ENCODE measurements at places on chromosomes 2 and 18.
A peak's percentile ranks its signal among the peaks of the same experiment; 100 is the strongest.

DNA sequence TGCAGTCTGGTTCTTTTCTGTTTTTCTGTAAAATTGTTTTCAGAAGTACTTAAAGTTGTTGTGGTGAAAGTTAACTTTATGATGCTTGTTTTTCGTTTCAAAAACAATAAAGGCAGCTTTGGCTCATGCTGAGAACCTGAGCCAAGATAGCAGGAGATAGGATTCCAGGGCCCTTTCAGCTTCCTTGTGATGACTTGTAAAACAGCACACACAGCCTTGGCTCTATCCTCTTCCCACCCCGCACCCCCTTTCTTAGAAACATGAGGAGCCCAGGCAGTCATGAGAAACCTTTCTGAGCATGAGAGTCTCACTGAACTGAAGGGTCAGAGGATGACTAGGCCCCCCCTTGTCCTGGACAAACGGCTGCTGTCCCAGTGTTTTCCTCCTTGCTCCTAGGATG is 12.4 kb upstream of the CHRNA1 start:
- no peak for DNase-seq

DNA sequence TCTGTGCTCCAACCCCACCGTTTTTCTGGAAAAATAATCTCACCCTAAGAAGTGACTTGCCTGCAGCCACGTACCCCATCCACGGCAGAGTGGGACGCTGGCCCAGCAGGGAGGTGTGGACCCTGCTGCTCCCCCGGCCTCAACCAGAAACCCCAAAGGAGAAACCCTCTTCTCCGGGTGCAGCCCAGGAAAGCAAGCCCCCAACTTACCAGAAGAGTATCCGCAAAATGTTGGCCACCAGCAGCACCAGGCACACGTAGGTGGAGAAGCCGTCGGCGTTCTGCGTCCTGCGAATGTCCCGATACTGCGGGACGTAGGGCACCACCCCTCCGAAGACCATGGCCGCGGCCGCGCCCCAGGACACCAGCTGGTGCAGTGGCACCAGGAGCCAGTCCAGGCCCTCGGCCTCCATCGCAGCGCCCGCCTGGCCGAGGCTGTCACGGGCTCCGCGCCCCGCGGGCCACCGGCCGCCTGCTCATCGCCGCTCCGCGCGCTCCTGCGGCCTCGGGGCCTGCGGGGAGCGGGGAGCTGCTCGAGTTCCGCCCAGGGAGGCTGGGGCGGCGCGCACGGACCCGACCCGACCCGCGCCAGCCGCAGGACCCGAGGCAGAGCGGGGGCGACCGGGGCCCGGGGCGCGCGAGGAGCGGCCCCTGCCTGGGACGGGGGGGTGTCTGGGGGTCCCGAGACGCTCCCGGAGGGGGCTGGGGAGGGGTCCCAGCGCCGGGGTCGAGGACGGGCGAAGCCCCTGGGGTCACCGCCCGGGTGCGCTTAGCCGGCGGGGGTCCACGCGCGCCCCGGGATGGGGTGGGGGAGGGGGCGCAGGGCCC is 725 bp downstream of the SLC66A2 start:
- peak; percentile 71 for DNase-seq

GRCh38 chr2:144796936-144797335 is 277.0 kb upstream of the ZEB2 start:
- no peak for DNase-seq

DNA sequence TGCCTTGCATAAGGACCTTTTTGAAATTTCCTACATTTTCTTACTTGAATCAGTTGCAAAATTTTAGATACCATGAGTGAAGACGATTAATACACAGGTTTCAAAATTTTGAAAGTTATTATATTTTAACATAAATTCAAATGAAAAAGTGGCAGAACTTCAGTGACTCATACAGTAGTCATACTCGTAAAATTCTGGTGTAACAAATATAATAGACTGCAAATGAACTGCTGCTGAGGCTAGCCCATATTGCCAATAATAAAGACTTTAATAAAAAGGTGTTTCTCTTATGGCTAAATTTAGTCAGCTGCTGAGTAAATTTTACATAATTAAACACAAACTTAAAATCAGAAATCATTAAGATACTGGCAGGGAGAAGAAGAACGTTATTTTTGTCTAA is 36.9 kb downstream of the MSH6 start:
- no peak for DNase-seq

GRCh38 chr2:241368643-241369042 is 12.6 kb downstream of the FARP2 start:
- DNase-seq: no peak

DNA sequence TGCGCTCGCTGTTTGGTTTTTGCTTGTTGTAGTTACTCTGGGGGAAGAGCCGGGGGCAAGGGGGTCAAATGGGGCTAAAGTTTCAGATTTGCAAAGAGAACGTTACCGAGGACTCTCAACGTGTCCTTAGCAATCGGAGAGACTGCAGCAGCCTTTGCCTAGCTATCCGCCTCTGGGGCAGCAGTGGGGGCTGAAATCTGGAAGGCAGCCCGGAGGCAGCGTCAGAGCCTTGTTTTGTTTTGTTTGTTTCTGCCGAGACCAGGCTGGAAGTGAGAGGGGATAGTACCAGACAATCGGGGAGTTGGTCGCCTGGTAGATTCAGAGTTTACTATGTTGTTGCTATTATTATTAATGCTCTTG is 1.2 kb downstream of the CDH20 start:
- DNase-seq: no peak

DNA sequence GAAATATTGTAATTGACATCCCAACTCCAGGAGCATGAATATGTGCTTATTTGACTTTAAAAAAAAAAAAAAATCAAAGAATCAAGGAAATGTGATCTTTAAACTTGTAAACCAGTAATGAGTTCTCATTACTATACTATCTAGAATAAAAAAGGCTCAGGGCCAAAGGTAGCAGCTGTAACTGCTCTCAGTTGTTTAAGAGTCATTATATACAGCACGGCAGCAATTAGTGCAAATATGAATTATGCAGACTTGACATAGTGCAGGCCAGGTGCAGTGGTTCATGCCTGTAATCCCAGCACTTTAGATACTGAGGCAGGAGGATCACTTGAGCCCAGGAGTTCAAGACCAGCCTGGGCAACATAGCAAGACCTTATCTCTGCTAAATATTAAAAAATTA is 125.7 kb upstream of the TTC39C start:
- DNase-seq: no peak

GRCh38 chr2:42854207-42854818 is 61.9 kb upstream of the HAAO start:
- DNase-seq: no peak

DNA sequence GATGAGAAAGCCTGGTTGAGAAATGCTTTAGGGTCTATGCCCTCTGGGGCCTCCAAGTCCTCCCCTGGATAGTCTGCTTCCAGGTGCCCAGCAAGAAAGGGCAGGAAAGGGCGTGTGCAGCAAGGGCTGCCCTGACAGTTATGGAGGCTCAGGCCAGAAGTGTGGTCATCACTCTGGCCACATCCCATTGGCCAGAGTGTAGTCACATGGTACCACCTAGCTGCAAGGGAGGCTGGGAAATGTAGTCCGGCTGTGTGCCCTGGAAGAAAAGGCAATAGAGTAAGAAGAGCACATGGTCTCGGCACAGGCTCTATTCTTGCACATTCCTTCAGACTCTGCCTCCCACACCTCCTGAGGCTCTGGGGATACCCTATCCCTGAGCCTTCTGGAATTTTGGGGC is 35.7 kb downstream of the ODC1 start:
- no peak for DNase-seq

DNA sequence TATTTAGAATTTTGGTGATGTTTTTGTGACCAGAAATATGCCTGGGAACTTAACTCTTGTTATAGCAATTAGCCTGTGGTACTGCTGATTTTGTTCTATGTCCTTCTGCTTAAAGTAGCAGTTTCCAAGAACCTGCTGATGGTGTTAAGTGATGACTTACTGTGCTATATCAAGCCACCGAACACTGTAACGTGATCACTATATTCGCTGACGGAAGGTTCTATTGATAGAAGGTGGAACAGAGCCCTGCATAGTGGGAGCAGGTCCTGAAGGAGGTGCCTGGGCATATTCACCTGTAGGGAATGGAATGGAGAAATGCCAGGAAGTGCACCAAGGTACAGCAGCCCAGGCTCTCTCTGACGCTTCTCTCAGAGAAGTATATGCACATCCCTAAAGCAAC is 76.8 kb downstream of the UXS1 start:
- no peak for DNase-seq

DNA sequence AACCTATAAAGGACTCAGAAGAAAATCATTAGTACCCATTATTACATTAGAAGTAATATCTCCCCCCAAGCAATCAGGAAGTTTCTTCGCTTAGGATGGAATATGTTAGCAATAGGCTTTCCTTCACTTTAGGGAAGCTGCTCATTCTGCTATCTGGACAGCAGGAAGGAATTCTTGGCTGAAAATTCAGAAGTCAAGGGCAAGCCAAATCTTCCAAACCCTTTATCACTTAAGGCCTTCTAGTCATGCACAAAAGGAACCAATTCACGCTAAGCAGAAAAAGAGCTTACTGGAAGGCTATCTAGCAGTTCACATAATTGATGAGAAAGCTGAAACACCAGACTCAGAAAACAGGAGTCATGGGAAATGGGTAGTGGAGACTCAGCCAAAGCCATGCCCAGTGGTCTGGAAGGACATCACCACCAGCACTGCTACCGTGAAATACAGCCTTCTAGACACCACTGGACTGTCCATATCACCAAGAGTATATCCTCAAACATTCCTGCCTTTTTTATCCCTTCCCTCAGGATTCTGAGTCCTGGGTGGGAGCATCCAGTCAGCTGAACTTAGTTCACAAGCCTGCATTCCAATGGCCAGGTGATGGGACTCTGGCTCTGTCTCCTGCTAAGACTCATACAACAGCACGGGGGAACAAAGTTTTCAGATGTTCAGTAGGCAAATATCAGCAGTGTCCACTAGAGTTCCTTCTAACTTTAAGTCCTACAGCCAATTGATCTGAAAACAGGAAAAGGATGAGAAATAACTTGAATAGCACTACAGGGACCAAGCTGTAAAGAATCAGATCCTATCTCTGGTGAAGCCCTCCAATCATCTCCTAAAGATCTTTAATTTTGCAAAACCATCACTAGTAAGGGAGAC is 14.8 kb upstream of the ADAM17 start:
- DNase-seq: no peak
